ENCODE measurements at places on chromosomes 4 and X. TPM values are rescaled to one million over a fixed set of nuclear protein-coding genes. Genes with fewer than 3 reads are reported as not detected.

Gene SYTL5
- total RNA-seq = 2.1 TPM

DNA sequence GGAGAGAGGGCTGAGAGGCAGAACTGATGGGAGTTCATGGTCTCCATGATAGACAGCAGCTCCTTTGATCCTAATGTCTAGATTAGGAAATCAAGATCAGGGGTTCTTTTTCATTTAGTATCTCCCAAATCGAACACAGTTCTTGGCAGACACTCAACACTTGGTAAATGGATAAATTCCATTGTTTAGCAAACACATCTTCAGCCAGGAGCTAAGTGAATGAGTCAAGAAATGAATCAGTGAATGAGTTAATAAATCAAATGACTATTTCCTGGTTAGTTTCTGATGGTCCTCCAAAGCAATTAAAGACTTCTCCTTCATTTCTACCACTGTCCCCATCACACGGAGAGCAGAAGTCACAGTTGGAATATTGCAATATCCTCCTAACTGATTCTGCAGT, 120.0 kb upstream of the SHISA3 start:
- H3K4me1 ChIP-seq = no peaks in the 10 kb centered on the region
- H3K36me3 ChIP-seq = no peaks in the 10 kb centered on the region
- no peak overlapping the region for H3K4me3 ChIP-seq

Gene DCUN1D4
- 49.1 TPM for total RNA-seq

GRCh38 chrX:153974726-153975286, 2.3 kb downstream of the TMEM187 start:
- no peak for DNase-seq
- no peak overlapping the region for H3K4me3 ChIP-seq
- H3K36me3 ChIP-seq = no peaks in the 10 kb centered on the region
- H3K27ac ChIP-seq = no peak overlapping the region

Gene PRDX4
- total RNA-seq = 200 TPM

GRCh38 chr4:164701665-164702064, 52.3 kb upstream of the SMIM31 start:
- no peak overlapping the region for H3K4me3 ChIP-seq
- no peak overlapping the region for H3K27ac ChIP-seq
- no peak for DNase-seq
- no peaks in the 10 kb centered on the region for H3K36me3 ChIP-seq
- no peaks in the 10 kb centered on the region for H3K27me3 ChIP-seq

DNA sequence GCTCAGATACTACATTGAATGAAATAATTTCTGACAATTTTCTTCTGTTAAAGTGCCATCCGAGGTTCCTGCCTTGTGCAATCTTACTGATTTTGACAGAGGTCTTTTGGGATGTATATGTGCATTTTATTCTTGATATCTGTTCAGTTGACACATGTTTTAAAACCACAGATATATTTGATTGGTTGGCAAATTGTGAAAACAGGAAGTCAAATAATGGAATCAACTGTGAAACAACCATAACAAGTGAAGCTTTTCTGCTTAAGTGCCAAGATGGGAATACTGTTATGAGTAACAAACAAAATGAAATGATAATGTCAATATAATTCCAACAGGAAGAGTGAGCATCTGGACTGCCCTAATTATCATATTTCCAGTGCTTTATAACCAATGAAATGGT, 84.9 kb upstream of the TET2 start:
- no peaks in the 10 kb centered on the region for H3K36me3 ChIP-seq
- DNase-seq = no peak
- H3K4me3 ChIP-seq = no peak overlapping the region
- H3K27ac ChIP-seq = no peak overlapping the region
- no peaks in the 10 kb centered on the region for H3K27me3 ChIP-seq

DNA sequence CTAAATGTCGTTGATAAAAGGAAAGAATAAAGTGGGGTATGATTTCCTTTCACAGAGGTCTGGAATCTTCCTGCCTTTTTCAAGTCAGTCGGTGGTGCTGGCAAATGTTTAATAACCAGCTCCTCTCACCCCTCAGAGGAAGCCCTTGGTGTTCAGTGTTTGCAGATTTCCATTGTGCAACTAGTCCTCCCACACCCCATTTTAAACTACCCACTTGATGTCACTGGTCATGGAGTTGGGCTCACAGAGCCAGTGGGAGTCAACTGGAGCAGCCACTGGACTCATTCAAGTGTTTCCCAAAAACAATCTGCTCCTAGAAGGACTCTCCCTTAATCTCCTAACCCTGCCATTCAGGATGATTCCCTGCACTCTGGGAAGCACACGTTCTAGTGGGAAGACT, 149.2 kb downstream of the PTTG2 start:
- H3K27ac ChIP-seq = no peak overlapping the region
- H3K4me3 ChIP-seq = no peak overlapping the region
- H3K36me3 ChIP-seq = no peaks in the 10 kb centered on the region
- no peaks in the 10 kb centered on the region for H3K27me3 ChIP-seq
- no peaks in the 10 kb centered on the region for H3K4me1 ChIP-seq

- H3K36me3 ChIP-seq = no peaks in the 10 kb centered on the region
- H3K4me3 ChIP-seq = no peak overlapping the region
- DNase-seq = no peak
- H3K27ac ChIP-seq = no peak overlapping the region
Measured at GRCh38 chrX:14051416-14051815, 21.7 kb upstream of the GEMIN8 start.

DNA sequence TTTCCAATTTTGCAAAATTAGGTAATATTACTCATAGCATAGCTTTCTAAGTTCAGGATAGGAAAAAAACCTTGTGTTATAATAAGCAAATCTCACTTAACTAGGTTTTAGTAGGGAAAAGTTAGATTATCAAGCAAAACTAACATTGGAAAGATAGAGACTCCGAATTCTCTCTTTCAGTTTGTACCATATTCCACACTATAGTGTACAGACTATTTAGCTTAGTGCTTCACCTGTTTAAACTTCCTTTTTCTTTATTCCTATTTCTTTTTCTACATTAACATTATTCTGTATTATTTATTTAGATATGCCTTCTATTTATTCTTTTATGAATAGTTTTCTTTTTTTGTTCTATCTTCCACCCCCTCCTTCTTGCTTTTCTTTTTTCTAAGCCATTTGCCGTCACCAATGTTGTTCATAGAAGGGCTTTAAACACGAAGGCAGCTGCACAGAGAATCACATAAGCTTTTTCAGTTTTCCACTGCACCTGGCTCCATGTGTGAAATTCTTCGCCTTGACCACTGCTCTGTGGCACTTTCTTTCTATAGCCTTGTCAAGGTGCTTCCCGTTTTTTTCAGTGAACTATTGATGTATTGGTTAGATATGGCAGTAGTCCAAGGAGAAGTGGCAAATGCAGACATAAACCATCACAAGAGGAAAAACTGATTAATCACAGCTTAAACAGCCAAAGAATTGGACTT, 8.5 kb downstream of the PCDH10 start:
- H3K27ac ChIP-seq = no peak overlapping the region
- DNase-seq = no peak
- H3K36me3 ChIP-seq = no peaks in the 10 kb centered on the region
- no peak overlapping the region for H3K4me3 ChIP-seq
- H3K27me3 ChIP-seq = no peaks in the 10 kb centered on the region

Gene PORCN
- 61.7 TPM for total RNA-seq

Gene AREG
- 4.2 TPM for total RNA-seq

- H3K27ac ChIP-seq = no peak overlapping the region
- no peaks in the 10 kb centered on the region for H3K4me1 ChIP-seq
- H3K27me3 ChIP-seq = no peaks in the 10 kb centered on the region
- H3K4me3 ChIP-seq = no peak overlapping the region
- H3K36me3 ChIP-seq = no peaks in the 10 kb centered on the region
Measured at GRCh38 chrX:132501606-132502005, 12.8 kb upstream of the MBNL3 start.

Gene NOX1
- total RNA-seq = 0.62 TPM

GRCh38 chr4:155759372-155760252, 791 bp downstream of the GUCY1B1 start:
- H3K27ac ChIP-seq = peak overlapping the region; percentile 79
- no peaks in the 10 kb centered on the region for H3K27me3 ChIP-seq
- DNase-seq = no peak
- peak overlapping the region; percentile 61 for H3K4me3 ChIP-seq
- no peaks in the 10 kb centered on the region for H3K4me1 ChIP-seq
- no peaks in the 10 kb centered on the region for H3K36me3 ChIP-seq

DNA sequence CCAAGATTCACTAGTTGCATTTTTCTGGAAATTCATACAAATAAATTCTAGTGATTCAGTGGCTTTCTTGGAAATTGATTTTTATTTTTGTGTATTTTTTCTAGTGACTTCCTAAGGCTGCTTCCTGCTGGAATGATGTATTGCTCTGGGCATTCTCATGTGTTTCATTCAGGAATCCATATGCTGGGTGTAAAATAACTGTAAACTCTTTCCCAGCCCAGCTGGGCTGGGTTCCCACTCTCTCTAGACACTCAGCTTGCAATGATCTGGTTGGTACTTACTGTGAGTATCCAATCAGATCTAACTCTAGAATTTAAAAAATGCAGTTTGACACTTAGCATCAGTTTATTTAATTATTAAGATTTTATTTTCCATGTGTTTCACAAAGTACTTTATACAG, 882.2 kb downstream of the STIM2 start:
- DNase-seq = no peak
- no peaks in the 10 kb centered on the region for H3K4me1 ChIP-seq
- H3K27ac ChIP-seq = no peak overlapping the region
- no peaks in the 10 kb centered on the region for H3K36me3 ChIP-seq
- no peaks in the 10 kb centered on the region for H3K27me3 ChIP-seq

GRCh38 chrX:72021975-72022374, 109.7 kb downstream of the RTL5 start:
- no peak overlapping the region for H3K27ac ChIP-seq
- H3K36me3 ChIP-seq = no peaks in the 10 kb centered on the region
- H3K4me3 ChIP-seq = no peak overlapping the region

GRCh38 chrX:123860983-123861382, 1.1 kb downstream of the XIAP start:
- H3K4me3 ChIP-seq = peak overlapping the region; percentile 51
- no peaks in the 10 kb centered on the region for H3K4me1 ChIP-seq
- H3K36me3 ChIP-seq = no peaks in the 10 kb centered on the region
- peak; percentile 4 for DNase-seq
- no peaks in the 10 kb centered on the region for H3K27me3 ChIP-seq

Gene NDUFB11
- 131 TPM for total RNA-seq

Gene FRMD7
- total RNA-seq = not detected

Gene RASSF6
- 6.2 TPM for total RNA-seq

Measured in prostate gland (tissue), 2 donors.